ENCODE measurements at places on chromosomes 7 and 10. TPM values are rescaled to one million over a fixed set of nuclear protein-coding genes. Genes with fewer than 3 reads are reported as not detected.

DNA sequence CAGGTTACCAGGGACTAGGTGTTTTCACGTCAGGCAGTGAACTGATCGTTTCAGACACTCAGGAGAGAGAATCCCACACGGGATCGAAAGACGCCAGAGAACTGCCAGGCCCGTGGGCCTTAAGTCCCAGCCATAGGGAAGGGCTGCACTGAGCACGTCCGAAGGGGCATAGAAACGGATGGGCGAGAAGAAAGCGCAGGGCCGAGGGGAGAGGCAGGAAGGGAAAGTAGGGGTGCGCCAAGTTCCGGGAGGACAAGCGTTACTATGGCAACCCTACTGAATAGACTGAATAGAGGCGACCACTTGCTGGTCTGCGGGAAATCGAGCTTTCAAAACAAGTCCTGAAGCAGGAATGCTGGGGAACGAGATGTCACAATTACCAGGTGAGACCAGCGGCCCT, 421.3 kb upstream of the NUPR2 start:
- no peak for DNase-seq

DNA sequence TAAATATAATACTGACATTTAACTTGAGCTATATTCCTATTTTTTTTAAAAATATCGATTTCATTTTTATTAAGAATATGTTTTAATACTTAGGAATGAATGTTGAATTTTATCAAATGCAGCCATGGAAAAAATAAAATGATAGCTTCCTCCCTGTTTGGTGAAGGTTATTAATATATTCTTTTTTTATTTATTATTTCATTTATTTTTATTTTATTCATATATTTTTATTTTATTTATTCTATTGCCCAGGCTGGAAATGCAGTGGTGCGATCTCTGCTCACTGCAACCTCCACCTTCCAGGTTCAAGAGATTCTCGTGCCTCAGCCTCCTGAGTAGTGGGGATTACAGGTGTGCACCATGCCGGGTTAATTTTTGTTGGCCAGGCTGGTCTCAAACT, 160.2 kb downstream of the PKD1L1 start:
- no peak for DNase-seq

DNA sequence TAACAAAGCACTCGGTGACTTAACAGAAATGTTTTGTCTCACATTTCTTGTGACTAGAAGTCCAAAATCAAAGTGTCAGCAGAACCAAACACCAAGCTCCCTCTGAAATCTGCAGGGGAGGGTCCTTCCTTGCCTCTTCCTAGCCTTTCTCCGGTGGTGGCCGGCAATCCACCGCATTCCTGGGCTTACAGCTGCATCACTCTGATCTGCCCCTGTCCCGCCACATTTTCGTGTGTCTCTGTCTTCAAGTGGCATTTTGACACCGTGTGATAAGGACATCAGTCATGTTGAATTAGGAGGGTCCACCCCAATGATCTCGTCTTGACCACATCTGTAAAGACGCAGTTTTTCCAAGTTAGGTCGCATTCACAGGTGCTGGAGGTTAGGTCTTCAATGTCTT, 30.5 kb upstream of the TOMM7 start:
- DNase-seq = no peak

DNA sequence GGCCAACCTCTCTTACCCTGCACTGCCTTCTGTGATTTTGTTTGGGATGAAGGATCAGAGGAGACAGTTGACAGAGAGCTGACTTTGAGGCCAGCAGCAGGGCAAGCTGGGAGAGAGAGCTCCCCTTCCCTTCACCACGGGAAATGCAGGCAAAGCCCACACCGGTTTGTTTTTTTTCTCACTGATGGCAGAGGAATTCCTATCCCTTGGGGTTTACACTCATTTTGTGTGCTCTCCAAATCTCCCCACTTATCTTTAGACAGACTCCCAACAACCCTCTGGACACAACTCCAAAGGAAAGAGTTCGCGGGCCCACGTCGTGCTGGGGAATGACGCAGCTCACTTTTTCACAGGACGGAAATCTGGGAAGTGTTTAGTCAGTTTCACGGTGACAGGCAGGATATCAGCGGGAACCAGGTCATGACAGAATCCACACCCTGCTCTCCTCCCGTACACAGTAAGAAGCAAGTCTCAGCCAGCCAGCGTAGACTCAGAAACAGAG, 68.3 kb upstream of the FAM171A1 start:
- DNase-seq = no peak

The POM121L12 gene
- not detected for total RNA-seq

- DNase-seq = no peak
Observed at GRCh38 chr10:50565301-50566083, 58.3 kb downstream of the SGMS1 start.

The RBP4 gene
- 9.6 TPM for total RNA-seq

DNA sequence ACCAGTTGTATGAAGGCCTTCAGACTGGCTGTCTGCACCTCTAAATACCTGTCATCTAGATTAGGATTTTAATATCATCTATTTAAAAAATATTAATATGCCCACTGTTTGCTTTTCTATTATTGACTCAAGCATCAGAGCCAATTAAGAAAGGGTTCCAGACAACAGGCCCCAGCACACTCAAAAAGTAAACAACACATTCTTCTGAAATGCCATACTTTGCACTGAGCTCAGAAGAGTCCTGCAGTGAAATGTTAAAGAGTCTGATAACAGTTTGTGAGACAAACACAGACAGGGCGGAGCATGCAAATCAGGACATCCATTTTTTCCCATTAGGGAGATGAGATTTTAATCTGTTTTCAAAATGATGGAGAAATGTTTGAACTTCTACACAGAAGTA, 45.9 kb upstream of the KLF6 start:
- DNase-seq = no peak

The PHF14 gene
- 27.9 TPM for total RNA-seq

The RELN gene
- 1.5 TPM for total RNA-seq

DNA sequence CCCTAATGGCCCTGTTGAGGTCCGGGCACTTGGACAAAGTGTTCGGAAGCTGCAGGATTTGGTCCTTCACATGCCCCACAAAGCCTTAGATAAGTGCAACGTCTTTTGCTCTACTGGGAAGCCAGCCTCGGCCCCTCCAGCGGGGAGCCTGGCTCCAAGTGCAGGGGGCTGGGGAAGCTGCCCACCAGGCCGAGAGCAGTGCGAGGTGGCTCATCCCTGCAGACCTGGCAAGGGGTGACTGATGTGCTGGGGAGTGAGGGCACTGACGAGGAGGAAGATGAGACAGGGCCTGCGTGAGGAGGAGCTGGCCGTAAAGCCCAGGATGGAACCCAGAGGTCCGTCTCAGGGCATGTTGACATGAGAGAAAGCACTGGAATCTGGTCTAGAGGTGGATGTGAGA, 135.8 kb upstream of the NPS start:
- DNase-seq = no peak

DNA sequence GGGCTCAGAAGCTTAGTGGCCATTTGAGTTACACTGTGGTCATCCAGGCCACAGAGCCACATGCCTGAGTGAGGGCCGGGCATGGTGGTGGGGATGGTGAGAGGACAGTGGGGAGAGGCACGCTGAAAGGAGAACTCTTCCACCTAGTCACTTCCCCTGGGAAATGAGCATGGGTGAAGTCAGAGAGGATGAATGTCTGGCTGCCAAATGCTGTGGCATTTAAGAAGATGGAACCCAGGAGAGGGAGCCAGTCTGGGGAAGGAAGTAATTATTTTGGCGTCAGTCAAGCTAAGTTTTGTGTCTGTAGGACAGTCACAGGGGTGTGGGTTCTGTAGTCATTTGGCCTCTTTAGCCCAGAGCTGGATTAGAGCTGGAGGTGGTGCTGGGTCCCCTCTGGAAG, 86.0 kb upstream of the PODXL start:
- DNase-seq = no peak

The NUP42 gene
- total RNA-seq = 28.5 TPM

GRCh38 chr10:20648263-20648874, 248.7 kb downstream of the NEBL start:
- DNase-seq = no peak

The C7orf33 gene
- not detected for total RNA-seq

The ZDHHC16 gene
- total RNA-seq = 12.1 TPM

- peak; percentile 29 for DNase-seq
Observed at GRCh38 chr7:157270060-157270444, 66.8 kb upstream of the DNAJB6 start.

The XPNPEP1 gene
- total RNA-seq = 77.5 TPM

The CRHR2 gene
- not detected for total RNA-seq

GRCh38 chr10:119284679-119285096, 77.3 kb downstream of the GRK5 start:
- no peak for DNase-seq

GRCh38 chr7:142880876-142881505, 4.6 kb downstream of the TRPV6 start:
- peak; percentile 84 for DNase-seq

The FAM241B gene
- 1.1 TPM for total RNA-seq

DNA sequence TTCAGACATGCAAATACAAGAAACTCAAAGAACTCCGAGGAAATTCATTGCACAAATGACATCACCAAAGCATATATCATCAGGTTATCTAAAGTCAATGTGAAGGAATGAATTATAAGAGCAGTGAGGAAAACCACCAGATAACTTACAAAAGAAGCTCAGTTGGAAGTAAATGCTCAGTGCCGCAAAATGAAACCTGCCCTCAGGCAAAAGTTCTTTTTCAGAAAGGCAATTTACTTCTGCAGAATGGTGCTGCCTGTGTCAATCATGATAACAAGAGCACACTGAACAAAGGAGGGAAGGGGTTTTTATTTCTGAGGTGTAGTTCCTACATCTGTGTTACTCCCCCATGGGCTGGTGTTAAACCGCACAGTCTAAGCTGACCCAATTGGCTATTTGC, 550.6 kb upstream of the SEMA3D start:
- no peak for DNase-seq

The CPN1 gene
- not detected for total RNA-seq

The LIPF gene
- total RNA-seq = not detected

GRCh38 chr10:802506-802905, 113.0 kb upstream of the DIP2C start:
- peak; percentile 67 for DNase-seq

DNA sequence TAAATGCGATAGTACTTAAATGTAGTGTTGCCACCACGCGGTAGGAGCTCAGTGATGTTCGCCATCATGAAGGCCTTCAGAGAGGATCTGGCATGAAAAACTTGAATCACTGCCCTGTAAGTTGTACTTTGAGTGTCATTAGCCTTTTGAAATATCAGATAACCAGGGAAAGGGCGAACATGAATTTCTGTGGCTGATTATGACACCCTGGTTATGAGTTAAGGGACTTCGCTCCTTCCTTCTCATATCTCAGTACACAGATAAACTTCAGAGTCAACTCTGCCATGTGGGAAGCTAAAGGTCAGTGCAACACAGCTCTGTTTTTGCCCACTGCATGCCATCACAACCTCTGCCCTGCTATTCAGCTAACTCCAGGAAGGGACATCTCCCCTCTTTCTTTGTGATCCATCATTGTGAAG, 8.9 kb upstream of the ACSL5 start:
- DNase-seq = no peak

DNA sequence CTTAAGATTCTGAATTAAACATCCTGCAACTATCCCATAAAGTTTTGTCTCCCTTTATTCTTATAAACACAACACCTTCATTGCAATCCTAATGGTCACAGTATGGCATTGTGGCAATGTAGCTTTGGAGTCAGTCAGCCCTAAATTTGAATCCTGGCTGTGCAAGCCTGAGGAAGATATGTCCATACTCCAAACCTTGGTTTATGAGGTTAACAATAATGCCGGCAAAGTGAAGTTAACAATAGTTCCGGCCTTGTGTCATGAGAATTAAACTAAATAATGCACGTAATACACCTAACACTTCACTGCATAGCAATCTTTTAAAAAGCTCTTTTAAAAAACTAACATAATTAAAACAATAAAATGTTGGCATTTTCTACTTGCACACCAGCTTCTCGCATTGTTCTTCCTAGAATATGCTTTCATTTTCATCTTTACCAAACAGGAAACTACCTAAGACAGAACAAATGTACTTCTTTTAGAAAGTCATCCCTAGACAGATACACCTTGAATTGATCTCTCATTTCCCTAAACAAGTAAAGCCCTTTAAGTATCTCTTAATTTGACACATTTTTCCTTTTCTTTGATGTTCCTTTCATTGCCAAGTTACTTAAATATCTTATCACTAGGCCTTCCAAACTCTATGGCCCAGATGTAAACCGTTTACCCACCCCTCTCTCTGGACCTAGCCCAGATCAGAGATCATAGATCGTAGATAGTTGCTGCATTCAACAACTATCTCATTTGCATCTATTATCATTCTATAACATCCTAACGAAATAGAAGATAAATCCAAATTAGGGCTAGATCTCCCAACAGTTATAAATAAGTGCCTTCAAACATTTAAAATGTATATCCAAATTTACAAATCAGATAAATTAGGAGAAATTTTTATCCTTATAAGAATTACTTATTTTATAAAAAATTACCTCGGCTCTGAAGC, 66.7 kb downstream of the CREB3L2 start:
- DNase-seq = no peak

The ACTA2 gene
- total RNA-seq = 66.4 TPM

The SLC39A12 gene
- total RNA-seq = not detected

DNA sequence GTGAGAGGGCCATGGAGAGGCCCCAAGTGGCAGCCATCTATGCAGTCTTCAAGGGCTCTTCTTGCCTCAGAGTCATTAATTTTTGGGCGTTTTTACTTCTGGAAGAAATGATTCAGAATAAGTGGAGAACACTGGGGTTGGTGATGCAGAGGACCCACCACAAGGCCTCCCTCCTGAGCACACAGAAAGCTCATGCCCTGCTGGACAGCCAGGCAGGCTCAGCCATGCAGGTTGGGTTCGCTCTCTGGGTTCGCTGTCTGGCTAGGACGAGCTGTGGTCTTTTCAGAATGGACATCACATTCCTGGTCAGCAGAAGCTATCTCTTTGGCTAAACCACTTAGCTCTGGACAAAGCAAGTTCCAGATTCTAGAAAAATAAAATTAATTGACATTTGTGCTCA, 480.8 kb downstream of the RPS24 start:
- no peak for DNase-seq

The TFPI2 gene
- total RNA-seq = 4.2 TPM

The STRIP2 gene
- 0.30 TPM for total RNA-seq

DNA sequence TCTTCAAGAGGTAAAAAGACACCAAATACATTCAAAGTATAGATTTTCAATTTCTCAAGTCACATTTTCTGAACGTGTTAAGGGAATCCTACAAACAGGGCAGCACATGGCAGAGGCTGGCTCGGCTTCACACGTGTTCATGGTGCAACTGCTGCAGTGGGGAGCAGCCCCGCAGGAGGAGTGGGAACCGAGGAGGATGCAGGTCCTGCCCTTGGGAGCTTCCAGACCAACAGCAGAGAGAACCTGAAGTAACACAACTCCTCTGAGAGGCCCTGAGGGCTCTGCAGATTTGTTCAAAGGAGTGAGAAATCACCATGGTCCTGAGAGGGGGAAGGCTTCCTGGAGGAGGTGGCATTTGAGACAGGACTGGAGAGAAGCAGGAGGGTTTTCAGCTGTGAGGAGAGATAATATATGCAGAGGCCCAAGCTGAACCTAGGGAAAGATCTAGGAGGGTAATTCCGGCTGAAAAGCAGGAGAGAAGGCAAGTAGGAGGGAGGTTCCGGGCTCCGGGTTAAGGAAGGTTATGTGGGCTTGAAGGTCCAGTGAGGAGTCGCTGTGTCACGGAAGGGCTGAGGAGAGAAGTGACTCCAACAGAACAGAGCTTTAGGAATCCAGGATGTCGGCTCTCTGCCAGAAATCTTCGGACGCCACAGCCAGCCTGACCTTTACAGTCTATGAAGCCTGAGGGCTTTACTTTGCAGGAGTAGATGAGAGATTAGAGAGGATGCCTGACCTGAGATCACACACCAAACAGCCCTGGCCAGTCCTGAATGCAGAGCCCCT, 77.5 kb downstream of the GPR26 start:
- DNase-seq = peak; percentile 77

The LLCFC1 gene
- not detected for total RNA-seq

The WNT8B gene
- not detected for total RNA-seq

- DNase-seq = no peak
Observed at GRCh38 chr7:87370660-87371180, 25.3 kb downstream of the CROT start.

Data from lower leg skin (tissue), 4 donors.